ENCODE measurements at places on chromosomes 7 and 10. TPM values are rescaled to one million over a fixed set of nuclear protein-coding genes. Genes with fewer than 3 reads are reported as not detected.

DNA sequence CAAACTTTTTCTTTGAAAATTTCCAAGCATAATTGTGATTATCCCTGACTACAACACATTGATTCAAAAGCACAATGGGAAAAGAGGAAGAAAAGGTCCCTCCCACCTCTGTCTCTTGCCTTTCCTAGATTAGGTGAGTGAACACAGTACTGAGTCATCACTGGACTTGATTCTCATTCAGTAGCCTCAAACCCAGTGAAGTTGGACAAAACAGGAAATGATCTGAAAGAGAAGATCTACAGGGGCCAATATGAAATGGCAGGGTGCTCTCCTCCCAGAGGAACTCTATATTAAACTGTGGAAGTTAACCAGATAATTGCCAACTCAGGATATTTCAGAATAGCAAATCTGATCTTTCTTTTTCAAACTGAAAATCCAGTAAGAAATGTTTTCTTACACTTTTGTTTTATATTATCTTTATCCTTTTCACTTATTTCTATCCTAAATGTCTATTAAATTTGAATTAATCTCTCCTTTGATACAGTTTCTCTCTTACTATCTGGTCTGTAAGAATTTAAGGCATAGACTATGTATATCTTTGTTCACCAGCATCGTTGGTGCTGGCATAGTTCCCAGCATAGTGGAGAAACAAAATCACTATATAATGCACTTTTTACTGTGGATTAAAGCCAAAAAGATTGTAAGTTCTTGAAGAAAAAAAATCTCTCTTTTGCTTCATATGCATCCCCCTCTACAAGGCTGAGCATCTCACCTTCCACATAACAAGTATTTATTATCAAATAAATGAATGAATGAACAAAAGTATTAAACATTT is 41.4 kb upstream of the IKZF1 start:
- no peak for DNase-seq

DNA sequence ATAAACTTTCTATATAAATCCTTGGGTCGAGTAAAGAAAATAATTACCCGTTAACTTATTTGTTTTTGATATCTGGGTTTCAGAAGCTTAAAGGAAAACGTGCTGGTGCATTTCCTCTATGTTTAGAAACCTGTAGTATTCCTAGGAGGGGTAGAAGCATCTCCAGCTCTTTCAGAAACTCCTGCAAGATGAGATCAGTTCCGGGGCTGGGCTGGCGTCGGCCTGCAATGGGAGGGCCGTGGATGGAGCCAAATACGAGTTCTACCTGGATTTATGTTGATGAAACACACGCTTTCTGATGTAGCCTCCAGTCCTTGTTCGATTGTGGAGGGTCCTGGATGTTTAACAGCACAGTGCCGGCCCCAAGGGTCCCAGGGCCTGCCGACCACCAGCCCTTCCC is 35.8 kb upstream of the DIP2C start:
- no peak for DNase-seq

Gene CYP3A7
- total RNA-seq: not detected

- no peak for DNase-seq
Measured at GRCh38 chr7:30796105-30796869, 25.1 kb downstream of the MINDY4 start.

- no peak for DNase-seq
Measured at GRCh38 chr7:159093351-159093971, 51.2 kb downstream of the VIPR2 start.

DNA sequence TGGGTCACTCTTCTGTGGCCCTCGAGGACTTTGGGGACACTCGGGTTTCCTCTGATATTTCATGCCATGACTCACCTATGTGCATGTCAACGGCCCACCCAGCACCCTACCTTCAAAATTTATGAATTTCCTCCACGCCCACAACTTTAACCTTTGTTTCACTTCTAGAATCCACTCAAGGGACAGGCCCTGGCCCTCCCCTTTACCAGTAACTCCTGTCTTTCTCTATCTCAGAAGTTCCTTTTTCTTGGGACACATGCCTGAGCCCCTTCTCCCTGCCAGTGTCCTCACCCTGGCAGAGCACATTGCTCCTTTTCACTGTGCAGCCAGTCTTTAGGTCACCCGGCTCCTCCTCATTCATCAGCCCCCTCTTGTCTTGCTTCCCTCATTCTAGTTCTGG is 282.5 kb upstream of the KLF6 start:
- no peak for DNase-seq

- no peak for DNase-seq
Measured at GRCh38 chr10:74187237-74187636, 36.2 kb downstream of the ADK start.

DNA sequence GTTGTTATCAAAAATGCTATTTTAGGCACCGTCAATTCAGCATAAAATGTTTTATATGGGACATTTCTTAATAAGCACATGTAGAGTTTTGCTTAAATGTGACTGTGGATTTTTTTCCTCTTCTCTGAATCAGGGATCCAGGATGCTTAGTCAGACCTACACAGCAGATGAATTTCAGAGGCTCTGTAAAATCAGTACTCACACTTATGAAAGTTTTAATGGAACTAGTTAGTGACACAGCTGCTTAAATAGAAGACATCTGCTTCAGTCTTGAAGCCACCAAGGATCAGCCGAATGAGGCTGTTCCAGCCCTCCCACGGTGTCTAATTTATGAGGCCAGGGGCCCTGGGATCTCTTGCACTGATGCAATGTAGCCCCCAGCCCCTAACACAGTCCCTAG is 136.0 kb downstream of the MYOF start:
- no peak for DNase-seq

Gene ADAM22
- total RNA-seq: 4.2 TPM
